ENCODE measurements at places on chromosomes 13 and 19.

DNA sequence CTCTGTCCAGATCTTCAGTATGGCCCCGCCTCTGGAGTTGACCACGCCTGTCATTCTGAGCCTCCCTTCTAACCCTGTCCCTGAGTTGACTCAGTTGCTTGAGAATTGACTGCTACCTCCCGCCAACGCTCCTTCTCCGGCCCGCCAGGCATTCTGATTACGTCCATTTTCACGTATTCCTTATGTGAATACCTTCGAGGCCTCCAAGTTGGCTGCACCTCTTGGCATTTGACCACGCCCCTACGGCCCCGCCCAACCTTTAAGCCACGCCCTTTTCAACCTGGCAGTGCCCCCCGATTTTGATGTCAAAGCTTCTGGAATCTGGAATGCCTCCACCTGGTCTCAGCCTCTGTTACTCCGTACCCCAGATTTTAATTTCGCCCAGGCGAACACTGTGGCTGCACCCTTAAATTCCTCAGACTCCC is 1.7 kb upstream of the EML2 start:
- DNase-seq = no peak

- DNase-seq = no peak
Measured at GRCh38 chr13:36190771-36191170, 23.6 kb downstream of the SOHLH2 start.

GRCh38 chr19:19205416-19206410 is 2.5 kb upstream of the NR2C2AP start:
- no peak for DNase-seq

- no peak for DNase-seq
Measured at GRCh38 chr13:92989301-92989700, 237.3 kb upstream of the GPC6 start.

GRCh38 chr19:50322931-50323781 is 6.0 kb downstream of the KCNC3 start:
- DNase-seq = no peak

DNA sequence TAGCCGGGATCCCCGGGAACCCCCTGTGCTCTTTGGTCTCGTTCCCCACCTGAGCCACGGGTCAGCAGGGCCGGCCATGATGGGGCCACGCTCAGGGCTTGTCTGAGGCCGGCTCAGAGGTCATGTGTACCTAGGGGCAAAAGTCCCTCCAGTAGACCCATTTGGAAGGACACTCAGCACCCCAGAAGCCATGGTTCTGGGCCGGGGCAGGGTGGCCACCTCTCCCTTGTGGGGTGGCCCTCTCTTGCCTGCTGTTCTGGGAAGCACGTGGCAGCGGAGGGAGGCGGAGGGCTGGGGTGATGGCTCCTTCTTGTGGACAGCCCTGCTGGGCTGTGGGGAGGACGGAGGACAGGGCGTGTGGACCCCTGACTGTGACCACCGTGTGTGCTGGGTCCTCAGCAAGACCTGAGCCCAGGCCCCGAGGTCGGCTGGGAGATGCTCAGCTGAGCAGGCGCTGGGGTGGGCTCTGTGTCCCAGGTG is 6.4 kb upstream of the PEAK3 start:
- no peak for DNase-seq

GRCh38 chr13:98691360-98691759 is 61.1 kb downstream of the SLC15A1 start:
- no peak for DNase-seq

GRCh38 chr13:71055644-71056043 is 811.4 kb downstream of the DACH1 start:
- DNase-seq = no peak

DNA sequence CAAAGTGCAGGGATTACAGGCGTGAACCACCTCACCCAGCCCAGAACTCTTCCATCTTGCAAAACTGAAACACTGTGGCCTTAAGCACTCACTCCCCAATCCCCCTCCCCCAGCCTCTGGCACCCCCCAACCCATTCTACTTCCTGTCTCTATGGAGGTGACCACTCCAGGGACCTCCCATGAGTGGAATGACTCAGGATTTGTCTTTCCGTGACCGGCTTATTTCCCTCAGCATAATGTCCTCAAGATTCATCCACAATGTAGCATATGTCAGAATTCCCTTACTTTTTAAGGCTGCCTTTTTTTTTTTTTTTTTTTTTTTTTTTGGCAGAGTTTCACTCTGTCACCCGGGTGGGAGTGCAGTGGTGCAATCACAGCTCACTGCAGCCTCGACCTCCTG is 3.6 kb upstream of the F2RL3 start:
- no peak for DNase-seq

DNA sequence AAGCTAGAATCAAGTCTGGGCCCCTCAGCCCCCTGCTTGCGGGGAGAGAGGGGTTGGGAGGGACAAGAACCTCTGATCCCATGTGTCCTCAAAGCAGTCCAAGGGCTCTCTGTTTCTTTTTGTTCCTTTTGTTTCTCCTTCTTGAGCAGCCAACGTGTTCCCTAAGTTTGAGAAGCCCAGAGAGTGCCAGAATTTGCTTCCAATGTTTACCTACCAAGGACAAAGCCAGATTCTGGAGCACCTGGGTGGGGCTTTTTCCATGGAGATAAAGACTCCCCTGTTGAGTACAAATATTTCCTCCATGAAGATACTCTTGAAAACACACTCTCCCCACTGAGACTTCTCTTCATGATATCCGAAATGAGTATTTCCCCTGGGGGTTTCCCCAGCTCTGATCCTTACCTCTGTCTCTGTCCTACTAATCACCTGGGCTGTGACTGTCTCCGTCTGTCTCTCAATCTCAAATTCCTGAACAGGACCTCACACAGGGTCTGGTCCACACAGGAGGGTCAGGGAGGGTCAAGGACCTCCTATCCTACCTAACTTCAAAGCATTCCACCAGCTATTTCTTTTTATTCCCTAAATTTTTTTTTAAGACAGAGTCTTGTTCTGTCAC is 27.4 kb downstream of the CD177 start:
- no peak for DNase-seq

DNA sequence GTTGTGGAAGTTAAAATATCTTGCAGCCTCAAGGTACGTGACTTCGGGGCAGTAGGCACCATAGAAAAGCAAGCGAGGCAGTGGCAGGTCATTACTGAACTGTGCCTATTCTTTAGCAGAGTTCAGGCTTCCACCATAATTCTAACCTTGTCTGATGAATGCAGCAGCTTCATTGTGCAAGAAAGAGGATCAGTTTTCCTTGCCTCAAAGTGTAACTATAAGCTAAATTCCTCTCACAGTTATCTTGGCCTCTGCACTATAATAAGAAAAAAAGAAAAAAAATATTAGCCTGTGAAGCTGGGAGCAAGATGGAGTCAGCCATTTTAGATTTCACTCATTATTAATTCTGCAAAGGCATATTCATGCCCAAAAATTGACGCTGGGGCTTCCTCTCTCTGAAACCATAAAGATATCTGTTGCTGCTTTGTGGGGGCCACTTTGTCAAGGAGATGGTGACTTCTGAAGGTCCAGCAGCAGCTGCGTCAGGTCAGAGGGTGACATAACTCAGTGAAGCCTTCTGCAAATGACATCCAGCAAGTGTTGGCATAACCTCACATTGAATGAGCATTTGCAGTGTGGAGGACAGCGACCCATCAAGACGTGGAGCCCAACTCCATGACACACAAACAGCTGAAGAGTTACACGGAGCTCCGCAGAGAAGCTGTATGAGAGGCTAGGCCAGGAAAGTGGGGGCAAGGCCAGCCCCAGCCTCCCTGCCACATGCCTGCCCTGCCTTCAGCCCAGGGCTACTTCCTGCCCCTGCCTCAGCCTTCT is 23.1 kb upstream of the SACS start:
- no peak for DNase-seq

DNA sequence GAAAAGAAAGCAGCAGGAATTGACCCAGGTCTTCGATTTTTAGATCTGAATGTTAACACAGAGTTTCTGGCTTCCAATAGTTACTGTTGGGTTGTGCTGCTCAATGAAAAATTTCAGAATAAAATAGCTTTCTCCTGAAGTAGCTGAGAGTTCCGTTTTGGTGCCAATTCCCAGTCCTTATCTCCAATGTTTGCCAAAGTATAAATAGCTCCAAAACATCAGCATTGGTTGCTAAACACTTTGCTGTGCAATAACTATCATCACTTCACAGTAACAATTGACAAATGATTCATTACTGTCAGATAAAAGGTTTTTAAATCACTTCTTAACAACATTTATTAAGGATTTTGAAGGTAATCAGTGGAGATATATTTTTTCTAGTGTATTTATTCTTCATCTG is 446.0 kb downstream of the PCDH20 start:
- DNase-seq = no peak

DNA sequence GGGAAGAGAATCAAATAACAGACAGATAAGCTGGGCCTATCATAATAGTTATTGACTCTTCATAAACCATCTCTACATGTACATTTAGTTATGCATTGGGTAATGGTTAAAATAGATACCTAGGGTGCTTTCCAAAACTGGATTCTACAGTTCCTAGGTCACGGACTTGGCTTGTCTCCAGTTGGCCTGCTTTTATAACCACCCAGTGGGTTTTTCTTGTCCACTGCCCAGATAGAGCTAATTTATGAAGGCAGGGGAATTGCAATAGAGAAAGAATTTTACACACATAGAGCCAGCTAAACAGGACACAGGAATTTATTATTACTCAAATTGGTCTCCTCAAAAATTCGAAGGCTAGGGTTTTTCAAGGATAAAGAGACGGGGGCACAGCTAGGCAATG is 97.3 kb downstream of the FAM216B start:
- DNase-seq = no peak

GRCh38 chr19:4357921-4358326 is 14.6 kb downstream of the MPND start:
- no peak for DNase-seq

DNA sequence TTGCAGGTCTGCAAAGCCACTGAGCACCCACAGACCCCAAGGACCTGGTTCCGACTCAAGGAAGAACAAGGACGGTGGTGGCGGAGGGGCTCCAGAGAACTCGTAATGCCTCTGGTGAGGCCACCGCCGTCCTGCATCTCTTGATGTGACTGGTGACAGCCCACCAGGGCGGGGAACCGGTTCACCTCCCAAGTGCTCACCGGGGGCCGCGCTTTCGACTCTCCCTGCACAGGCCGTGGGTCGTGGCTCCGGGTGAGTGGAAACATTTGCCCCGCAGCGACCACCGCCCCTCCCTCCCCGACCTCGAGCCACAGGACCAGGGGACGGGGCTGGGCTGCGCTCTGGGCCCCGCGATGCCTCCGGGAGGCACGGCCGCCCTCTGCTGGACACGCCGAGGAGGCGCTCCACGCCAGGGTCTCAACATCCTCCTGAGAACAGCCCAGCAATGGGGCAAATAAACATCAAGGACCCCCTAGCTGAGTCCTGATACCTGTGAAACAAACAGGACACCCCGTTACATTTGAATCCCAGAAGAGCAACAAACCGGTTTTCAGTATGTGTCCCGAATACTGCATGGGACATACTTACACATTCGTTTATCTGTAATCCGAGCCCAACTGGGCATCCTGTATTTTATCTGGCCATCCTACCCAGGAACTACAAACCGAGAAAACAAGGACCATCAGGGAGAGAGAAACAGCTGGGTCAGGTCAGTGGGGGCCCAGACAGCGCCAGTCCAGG is 3.9 kb upstream of the PLPP2 start:
- DNase-seq = no peak

- peak; percentile 11 for DNase-seq
Measured at GRCh38 chr13:99590519-99591011, 89.3 kb downstream of the TM9SF2 start.

DNA sequence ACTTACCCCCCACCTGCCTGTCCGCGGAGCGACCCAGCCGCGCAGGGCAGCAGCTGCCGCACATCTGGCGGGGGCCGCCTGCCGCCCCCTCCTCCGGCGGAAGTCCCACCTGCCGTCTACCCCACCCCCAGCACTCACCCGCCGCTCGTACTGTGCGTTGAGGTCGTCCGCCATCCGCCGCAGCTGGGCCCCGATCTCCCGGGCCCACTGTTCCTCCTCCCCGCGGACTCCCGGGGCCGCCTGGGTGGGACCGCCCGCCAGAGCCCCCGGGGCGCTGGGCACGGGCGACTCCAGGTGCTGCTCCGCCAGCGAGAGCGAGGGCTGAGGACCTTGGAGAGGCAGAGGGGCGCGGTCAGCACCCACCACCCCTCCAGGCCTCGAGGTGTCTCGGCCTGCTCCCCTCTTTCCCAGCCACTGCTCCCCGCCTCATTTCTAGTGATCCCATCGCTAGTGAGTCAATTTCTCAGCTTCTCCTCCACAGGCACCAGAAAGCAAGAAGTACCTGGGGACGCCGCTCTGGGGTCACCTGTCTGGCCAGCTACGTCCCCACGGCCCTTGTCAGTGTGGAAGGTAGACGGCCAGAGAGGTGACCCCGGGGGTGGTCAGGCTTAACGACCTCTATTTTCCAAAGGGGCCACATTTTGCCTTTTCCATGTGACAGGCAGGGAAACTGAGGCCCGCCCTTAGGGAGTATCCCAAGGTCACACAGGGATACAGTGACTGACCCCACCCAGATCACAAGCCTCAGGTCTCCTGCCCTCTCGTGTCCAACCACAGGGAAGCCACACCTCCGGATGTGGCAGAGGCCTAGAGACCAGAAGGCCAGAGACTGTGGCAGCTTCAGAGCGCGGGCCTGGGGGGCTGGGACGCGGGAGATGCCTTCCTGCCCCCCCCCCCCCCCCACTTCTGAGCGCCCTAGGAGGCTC is 4.3 kb downstream of the BBC3 start:
- no peak for DNase-seq

DNA sequence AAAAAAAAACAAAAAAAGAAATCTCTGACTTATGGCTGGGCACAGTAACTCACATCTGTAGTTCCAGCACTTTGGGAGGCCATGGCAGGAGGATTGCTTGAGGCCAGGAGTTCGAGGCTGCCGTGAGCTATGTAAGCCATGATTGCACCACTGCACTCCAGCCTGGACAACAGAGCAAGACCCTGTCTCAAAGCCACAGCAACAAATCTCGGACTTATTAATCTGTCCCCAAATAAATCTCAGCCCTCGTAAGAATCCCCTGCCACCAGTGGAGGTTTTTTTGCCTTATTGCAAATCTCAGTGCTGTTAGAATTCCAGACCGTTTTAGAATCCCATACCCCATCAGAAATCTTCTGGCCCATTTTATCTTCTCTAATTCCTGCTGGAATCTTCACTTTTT is 4.9 kb downstream of the SHKBP1 start:
- DNase-seq = no peak

DNA sequence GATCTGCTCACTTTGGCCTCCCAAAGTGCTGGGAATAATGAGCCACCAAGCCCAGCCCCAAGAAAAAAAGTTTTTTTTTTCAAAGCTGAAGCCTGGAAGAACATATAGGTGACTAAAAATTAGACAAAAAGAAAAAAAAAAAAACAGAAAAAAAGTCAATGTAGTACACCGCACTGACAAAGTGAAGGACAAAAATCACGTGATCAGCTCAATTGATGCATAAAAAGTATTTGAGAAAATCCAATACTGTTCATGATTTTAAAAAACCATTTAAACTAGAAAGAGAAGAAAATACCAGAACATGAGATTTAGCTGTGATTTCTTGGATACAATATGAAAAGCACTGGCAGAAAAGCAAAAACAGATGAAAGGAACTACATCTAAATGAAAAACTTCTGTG is 10.5 kb upstream of the ERVV-2 start:
- DNase-seq = no peak

DNA sequence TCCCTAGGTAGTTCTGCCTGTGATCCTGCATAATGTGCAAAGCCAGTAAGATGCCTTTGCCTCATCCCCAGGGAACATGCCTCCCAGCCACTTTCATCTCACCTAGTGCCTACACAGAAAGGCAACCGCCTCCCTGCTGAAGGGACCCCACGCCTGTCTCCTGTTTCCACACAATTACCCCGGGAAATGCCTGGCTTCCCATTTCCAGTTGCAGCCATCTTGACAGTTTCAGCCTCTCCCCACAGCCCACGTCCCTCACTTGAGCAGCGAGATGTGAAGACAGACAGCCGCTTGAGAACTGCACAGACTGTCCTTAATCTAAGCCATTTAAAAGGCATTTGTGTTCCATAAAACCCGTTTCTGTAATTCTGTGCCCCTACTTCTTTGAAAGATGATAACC is 4.7 kb upstream of the UQCRFS1 start:
- DNase-seq = no peak

Data from AG04450 (cell line).